RWPE1 (cell line): ENCODE measurements at places on chromosomes 1 and 21.

DNA sequence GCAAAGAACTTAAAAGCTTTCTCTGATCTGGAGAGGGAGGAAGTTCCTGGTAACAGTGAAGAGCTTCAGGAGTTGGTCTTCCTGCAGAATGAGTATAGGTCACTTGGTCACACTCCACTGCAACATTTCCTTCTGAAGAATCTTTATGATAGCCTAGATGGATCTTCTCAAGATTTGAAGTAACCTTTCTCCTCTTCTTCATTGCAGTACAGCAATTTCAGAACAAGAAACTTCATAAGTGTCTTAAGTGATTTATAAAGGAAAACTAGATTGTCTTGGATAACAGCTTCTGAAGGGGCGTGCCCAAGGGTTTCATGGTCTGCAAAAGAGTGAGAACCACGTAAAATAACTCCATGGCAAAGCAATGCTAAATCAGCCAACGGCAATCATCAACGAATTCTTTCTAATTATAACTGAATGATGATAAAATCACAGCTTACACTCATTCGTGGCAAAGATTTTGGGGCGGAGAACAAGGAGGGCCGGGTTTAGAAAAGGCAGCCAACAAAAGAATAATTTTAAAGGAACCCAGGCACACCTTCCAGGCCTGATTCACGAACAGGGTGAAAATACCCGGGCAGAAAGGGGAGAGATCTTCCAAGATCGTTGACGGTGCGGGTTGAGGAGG lies 53.9 kb upstream of the ASPM start:
- no peak for DNase-seq

DNA sequence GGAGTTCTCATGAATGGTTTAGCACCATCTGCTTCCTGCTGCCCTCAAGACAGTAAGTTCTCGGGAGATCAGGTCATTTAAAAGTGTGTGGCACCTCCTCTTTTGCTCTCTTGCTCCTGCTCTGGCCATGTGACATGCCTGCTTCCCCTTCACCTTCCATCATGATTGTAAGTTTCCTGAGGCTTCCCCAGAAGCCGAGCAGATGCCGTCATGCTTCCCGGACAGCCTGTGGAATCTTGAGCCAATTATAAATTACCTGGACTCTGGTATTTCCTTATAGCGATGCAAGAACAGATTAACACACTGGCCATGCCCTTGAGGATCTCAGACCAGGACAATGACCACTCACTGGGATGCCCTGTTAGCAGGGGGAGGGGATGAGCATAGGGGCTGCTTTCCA lies 212.3 kb downstream of the MATN1 start:
- DNase-seq, result no peak

- no peak for DNase-seq
Measured at GRCh38 chr1:246860401-246860800, 71.3 kb downstream of the AHCTF1 start.

DNA sequence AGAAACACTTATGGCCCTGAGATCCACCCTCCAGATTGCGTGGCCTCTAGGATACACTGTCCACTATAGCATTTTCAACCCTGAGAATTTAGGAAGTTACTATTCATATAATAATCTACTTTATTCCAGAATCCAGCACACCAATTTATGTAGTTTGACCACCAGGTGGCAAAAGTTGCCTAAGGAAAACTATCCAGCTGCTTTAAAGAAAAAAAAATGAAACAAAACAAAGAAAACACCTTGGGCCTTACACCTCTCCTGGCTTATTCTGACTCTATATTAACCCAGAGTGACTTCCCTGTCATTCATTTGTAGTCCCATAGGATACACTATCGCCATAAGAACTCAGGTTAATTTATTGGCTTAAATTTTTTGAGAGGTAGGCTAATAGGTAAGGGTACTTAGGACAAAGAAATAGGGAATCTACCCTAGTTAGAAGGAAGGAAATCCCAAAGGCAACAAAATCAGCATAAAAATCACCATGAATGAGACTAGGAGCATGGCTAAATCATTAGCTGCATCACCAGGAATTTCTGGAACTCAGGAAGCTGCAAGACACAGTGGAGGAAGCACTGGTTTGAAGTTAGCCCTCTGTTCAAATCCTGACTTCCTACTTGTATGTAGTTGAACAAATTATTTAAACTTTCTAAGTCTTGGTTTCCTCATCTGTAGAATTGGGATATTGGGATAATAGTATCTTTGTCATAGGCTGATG lies 107.5 kb downstream of the SPAG17 start:
- peak; percentile 9 for DNase-seq

DNA sequence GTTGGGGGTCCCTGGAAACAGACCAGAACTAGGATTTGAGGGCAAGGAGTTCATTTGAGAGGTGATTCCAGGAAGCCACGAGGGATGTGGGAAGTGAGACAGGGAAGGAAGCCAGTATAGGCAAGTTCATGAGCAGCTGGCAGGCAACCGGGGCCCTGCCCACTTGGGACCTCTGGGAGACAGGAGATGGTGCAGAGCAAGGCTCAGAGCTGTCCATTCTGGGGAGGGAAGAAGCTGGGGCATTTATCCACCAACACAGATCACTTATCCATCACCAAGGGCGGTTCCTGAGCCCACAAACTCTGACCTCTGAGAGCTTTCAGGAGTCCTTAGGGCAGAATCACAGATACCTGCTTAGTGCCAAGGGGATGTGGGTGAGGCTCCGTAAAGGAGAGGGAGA lies 16.8 kb downstream of the EDN2 start:
- DNase-seq, result no peak

DNA sequence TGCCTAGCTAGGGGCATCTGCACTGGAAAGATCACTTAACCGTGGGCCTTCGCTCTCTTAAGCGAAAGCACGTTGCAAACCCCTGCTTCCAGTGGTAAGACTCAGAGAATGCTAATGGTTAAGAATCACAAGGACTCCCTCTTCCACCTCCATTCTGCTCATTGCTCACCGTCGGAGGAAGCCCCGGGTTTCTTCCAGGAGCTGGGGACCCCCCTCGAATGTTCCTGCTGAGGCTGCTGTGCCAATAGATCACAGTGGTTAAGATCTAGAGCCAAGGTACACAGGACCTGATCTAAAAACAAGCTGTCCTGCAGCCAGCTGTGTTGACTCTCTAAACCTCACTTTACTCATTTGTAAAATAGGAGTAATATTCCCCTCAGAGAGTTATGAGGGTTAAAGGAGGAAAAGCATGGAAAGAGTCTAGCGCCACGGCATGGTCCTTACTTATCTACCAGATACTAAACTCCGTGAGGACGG lies 765 bp downstream of the VAMP3 start:
- DNase-seq, result no peak

GRCh38 chr1:162130308-162130707 lies 60.8 kb downstream of the NOS1AP start:
- DNase-seq, result no peak

- no peak for DNase-seq
Measured at GRCh38 chr1:70264839-70265238, 43.7 kb downstream of the SRSF11 start.

- no peak for DNase-seq
Measured at GRCh38 chr1:38476111-38476849, 383.3 kb downstream of the RRAGC start.

DNA sequence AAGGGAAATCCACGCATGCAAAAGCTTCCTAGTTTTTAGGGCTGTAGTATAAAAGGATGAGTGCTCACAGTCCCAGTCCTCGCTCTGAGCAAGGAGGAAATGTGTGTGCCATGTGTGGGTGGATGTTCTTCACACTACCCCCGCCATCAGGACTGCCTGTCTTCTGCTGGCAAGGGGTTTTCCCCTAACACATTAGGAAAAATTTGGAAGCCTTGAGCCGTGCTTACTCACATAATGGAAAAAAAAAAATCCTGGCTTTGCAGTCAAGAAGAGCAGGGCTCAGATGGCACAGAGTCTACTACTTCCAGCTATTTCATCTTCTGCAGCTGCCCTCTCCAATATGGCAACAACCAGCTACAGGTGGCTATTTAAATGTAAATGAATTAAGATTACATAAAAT lies 363.1 kb downstream of the PLPP3 start:
- DNase-seq, result no peak

DNA sequence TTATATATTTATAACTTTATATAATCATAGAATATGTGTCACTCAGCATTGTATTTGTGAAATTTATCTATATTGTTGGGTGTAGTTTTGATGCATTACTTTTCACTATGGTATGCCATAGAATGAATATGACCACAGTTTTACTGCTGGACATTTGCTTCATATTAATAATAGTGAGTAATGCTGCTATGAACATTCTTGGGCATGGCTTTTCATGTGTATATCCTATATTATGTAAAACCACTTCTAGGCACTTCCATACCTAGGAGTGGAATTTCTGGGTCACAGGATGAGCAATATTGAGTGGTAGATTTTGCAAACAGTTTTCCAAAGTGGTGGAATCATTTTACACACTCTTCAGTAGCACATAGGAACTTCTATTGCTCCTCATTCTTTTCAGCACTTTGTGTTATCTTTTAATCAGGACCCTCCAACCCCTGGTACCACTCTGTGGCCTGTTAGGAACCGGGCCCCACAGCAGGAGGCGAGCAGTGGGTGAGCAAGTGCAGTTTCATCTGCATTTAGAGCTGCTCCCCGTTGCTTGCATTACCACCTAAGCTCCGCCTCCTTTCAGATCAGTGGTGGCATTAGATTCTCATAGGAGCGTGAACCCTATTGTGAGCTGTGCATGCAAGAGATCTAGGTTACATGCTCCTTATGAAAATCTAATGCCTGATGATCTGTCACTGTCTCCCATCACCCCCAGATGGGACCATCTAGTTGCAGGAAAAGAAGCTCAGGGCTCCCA lies 56.0 kb upstream of the CNIH3 start:
- DNase-seq, result peak; percentile 62

- DNase-seq, result peak; percentile 3
Measured at GRCh38 chr1:55877437-55878232, 662.5 kb upstream of the USP24 start.

DNA sequence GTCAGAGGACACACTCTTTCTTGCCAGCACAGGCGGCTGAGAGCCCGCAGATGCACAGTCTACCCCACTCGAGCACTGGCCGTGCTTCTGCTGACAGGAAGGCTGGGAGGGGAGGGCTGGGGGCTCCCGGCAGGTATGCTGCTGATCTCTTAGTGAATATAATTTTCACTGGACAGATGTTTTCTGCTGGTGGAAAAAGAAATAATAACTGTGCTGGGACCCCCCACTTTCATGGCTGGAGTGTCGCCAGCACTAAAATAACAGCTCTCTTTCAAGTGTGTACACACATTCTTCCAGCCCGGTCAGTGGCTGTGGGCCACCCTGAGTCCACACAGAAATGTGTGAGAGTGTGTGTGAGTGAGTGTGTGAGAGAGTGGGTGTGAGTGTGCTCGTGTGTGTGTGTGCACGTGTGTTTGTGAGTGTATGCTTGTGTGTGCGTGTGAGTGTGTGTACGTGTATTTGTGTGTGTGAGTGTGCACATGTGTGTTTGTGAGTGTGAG lies 167.7 kb upstream of the USP24 start:
- DNase-seq, result no peak

DNA sequence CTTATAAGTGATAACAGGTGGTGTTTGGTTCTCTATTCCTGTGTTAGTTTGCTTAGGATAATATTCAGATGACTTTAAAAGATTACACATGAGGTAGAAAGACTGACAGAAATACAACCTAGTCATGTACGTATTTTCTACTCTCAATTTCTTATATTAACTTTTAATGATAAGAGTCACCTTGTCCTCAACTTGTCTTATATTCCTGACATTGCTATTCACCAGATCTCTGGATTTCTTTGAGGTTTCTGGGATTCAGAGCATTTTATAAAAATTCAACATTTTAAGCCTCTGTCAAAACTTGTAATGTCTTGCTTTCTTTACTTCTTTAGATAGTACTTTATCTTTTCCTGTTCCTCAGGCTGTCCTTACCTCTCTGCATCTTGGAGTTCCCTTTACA lies 234.2 kb downstream of the TBX15 start:
- no peak for DNase-seq

DNA sequence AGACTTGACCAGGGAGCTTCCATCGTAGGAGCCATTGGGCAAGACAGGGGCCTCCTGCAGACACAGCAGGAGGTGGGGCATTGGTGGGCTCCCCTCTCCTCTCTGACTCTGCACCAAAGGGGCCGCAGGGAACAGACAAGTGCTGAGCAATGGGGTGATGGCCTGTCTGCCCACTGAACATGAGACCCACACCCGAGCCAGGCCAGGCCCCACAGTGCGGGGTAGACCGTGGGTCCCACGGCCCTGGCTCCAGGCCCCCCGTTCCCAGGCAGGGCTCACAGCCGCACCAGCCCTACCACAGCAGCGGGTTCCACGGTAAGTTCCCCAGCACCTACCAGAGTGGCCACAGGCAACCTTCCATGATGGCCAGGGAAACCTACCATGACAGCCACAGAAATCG lies 45.9 kb downstream of the CHD5 start:
- DNase-seq, result no peak

DNA sequence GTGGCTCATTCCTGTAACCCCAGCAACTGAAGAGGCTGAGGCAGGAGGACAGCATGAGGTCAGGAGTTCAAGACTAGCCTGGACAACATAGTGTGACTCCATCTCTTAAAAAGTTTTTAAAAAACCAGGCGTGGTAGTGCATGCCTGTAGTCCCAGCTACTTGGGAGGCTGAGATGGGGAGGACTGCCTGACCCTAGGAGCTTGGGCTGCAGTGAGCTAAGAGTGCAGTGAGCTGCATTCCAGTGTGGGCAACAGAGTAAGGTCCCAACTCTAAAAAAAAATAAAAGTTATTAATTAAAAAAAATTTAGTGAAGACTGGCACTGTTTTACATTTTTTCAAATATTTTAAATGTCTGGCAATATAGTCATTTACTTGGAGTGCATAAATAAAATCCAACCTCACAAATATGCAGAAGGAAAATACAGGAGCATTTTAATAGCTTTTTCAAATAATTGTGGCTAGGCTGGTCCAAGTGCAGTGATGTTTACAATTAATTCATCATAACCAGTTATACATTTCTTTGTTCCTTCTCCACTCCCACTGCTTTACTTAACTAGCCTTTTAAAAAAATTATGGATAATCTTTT lies 10.8 kb downstream of the ZBTB8OS start:
- no peak for DNase-seq

DNA sequence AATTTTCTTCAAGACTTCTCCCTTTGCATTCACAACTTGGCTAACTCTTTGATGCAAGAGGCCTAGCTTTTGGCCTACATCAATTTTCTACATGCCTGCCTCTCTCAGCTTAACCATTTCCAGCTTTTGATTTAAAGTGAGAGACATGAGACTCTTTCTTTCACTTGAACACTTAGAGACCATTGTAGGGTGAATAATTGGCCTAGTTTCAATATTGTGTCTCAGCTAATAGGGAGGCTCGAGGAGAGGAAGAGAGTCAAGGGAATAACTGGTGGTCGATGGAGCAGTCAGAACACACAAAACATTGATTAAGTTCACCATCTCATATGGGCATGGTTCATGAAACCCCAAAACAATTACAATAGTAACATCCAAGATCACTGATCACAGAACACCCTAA lies 225.5 kb downstream of the TPR start:
- DNase-seq, result no peak

GRCh38 chr1:98422816-98423215 lies 238.7 kb upstream of the SNX7 start:
- DNase-seq, result no peak

- DNase-seq, result no peak
Measured at GRCh38 chr1:236163463-236164153, 21.3 kb downstream of the GPR137B start.
